ENCODE measurements at places on chromosomes 6 and 20. TPM values are rescaled to one million over a fixed set of nuclear protein-coding genes. Genes with fewer than 3 reads are reported as not detected.

GRCh38 chr20:14966808-14967207, 629.4 kb upstream of the FLRT3 start:
- no peak for DNase-seq

GRCh38 chr6:112773187-112773586, 426.1 kb downstream of the RFPL4B start:
- DNase-seq, result no peak

GRCh38 chr6:152946484-152946883, 36.4 kb downstream of the FBXO5 start:
- no peak for DNase-seq

HLA-DRA gene
- total RNA-seq, result 2.0 TPM

DNA sequence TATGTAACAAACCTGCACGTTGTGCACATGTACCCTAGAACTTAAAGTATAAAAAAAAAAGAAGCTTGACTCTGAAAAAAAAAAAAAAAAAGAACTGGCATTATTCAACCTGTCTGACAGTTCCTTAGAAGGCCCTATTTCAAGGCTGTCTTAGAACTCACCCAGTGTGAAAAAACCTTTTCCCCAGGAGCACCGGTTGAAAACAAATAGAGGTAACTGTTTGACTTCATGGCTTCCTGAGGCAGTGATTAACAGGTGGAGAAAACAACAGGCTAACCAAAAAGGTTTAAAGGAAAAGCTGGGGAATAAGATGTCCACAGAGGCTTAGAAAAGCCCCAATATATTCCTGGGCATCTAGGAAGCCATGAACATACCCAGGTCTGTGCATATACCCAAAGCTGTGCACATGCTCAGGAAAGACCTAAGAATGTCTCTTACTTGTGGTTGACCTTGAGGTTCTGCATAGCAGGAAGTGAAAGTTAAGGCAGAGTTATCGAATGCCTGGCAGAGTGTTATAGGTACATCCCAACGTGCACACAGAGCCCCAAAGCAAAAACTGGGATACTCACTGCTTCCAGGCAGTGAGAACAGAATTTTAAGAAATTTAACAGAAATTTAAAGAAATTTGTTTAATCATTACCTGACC, 7.0 kb downstream of the UQCC1 start:
- no peak for DNase-seq

GRCh38 chr6:27190126-27190525, 57.4 kb upstream of the PRSS16 start:
- no peak for DNase-seq

GRCh38 chr6:287489-287860, 4.8 kb upstream of the DUSP22 start:
- DNase-seq, result no peak

GRCh38 chr6:161449521-161449920, 175.7 kb upstream of the AGPAT4 start:
- no peak for DNase-seq

DNA sequence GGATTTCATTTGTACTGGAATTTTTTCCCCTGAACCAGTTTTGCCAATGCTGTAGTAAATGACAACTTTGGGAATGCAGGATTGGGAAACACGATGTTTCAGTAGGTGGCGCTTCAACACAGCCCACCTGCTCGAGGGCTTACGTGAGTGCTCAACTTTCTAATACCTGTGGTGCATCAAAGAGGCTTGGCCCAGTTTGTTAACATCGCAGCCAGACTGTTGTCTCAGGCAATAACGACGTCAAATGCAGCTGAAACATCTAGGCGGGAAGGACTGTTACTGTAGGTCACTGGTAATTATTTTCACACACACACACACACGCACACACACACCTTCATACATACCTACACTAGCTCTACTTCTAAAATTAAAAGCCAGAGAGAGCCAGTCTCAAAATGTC, 815.5 kb upstream of the SLC35B3 start:
- no peak for DNase-seq

- DNase-seq, result peak; percentile 58
These were observed 228.9 kb downstream of the ANKRD60 start for GRCh38 chr20:57999465-58000111.

GRCh38 chr6:113160306-113161017, 696.7 kb upstream of the MARCKS start:
- DNase-seq, result no peak

DNA sequence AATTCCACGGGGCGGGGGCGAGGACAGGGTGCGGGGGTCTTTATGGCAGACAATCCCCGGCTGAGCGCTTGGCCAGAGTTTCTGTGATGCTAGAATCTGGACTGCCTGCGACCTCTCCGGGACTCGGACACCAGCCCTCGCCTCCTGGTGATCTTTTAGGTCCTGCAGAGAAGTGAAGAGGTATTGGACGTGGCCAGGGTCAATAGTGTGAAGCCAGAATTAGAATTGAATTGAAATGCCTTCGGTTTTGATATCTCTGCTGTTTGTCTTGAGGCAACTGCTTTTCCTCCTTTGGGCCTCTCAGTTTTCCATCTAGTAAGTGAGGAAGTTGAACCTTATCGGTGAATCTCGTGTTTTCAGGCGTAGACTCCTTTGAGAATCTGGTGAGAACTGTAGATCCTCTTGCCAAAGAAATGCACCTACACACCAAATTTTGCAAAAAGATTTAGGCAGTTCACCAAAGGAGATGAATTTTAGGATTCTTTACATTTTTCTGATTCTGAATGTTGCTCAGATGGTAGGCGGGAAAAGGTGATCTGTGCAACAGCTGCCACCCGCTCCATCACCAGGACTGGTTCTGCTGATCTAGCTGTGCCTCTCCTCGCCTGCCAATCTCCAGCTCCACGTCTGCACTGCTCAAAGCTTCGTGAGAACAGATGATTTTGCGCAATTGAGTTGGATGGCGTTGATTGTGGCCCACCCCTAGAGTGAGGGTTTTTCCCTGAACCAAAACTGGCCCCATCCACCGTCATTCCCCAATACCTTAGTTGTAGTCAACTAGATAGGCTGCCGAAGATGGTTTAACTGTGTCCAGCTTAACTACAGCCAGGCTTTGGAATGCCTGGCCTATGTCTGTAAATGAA, 837 bp upstream of the OSER1 start:
- no peak for DNase-seq

- DNase-seq, result no peak
These were observed 31.1 kb downstream of the TM9SF4 start for GRCh38 chr20:32140603-32141002.

- no peak for DNase-seq
These were observed 6.5 kb downstream of the NKAIN2 start for GRCh38 chr6:123810214-123810613.

DNA sequence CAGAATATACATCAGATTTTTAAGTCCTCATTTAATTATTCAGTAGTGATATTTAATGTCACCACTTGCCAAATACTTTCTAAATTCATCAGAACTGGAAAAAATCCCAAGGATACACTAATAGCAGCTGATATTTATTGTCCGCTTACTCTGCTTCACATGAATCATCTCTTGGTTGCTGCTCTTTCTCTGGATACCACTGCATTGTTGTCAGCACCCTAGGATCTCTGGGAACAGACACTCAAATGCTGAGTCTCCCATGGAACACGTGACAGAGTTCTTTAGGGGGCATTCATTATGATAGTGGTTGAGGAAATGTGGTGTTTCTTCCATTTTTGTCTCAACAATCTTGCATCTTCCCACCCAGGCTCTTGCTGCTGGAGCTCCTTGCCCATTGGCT, 318.0 kb downstream of the RFPL4B start:
- DNase-seq, result no peak

CST3 gene
- total RNA-seq, result 63.6 TPM

- DNase-seq, result no peak
These were observed 82.7 kb downstream of the DLL1 start for GRCh38 chr6:170208182-170208601.

PKHD1 gene
- total RNA-seq, result not detected

DNA sequence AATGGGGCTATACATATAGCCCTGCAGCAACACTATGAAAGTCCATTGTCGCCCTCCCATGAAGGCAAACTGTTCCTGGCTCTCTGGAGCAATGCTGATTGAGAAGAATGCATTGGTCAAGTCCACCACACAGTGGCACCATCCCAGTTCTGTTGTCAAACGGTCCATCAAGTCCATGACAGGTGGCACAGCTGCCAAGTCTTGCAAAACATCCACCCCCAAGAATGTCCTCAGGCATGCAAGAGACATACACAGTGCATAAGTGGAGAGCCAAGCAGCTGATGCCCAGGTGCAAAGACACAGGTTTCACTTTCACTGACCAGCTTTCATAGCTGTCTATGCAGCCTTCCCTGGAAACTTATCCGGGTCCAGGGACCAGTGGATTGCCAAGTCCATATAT, 17.5 kb downstream of the ZNF391 start:
- no peak for DNase-seq

DNA sequence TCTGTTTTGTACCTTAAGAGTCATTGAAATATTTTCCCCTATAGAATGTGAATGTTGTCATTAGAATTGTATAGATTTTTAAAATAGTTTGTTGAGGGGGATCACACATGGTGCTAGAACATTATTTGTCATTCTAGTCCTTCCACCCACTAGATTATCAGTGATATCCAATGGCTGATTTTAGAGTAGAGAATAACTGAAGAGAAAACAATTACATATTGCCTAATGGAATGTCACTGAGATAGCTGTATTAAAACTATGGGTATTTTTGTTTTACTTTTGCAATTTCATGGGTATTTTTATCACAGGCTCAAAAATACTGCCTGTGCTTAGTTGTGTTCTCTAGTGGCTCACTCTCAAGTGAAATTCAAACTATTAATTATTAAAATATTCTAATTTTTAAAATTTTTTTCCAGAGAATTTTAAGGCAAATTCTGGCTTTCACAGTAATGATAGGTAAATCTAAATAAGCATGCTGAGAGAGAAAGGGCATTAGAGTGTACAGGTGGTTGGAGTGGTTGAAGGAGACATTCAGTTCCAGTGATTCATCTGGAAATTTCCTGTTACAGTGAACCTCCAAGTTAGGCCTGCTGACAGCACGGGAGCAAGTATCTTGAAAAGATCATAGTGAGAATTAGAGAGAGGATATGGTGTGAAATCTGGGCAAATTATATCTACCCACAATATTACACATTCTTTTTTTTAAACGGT, 399.6 kb downstream of the NKAIN2 start:
- DNase-seq, result no peak

HLA-DPA1 gene
- total RNA-seq, result 1.6 TPM

HCK gene
- total RNA-seq, result 2.9 TPM

GRCh38 chr6:156599366-156599765, 177.8 kb upstream of the ARID1B start:
- no peak for DNase-seq

ZKSCAN4 gene
- 9.4 TPM for total RNA-seq

DNA sequence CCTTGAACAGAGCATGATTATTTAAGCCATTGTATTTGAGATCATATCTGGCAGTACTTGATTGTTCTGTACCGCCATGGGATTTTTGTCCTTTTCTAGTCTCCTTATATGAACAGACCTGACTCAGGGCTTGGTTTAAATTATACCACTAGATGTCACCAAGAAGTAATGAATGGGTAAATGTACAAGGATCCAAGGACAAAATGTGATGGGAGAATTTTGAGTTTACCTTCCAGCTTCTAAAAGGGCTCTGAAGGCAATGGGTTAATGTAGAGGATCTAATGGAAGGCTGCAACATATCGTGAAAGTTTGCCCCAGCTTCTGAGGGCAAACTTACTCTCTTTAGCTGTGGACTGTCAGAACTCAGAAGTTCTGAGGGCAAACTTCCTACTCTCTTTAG, 12.0 kb downstream of the RNF8 start:
- peak; percentile 19 for DNase-seq

PTCHD4 gene
- total RNA-seq, result 28.1 TPM

DNA sequence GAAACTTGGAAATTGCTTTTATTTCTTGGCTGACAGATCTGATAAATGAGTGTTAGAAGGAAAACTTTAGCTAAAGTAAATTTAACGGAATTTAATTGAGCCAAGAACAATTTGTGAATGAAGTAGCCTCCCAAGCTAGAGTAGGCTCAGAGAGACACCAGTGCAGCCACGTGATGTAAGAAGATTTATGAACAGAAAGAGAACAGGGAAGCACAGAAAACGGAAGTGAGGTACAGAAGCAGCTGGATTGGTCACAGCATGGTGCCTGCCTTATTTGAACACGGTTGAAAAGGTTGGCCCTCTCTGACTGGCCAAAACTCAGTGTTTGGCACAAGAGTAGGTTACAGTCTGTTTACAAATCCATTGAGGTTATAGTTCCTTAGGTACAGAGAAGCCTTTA, 29.5 kb upstream of the IFNGR1 start:
- DNase-seq, result no peak

DNA sequence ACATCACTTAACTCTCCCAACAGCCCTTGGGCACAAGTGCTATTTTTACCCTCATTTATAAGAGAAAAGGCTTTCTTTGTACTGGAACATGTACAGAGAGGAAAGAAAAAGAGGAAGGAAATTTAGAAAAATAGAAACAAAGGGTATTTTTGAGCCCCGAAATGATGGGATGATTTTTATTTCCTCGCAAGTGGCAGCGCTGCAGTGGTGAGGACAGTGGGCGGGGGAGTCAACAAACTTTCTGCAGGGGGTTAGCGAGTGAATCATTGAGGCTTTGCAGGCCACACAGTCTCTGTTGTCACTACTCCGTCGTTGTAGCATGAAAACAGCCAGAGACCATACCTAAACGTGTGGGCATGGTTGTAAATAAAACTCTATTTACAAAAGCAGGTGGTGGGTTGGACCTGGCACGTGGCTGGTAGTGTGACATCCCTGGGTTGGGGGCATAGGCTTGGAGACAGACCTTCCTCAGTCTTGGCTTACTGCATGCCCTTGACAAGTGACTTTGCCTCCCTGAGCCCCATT, 25.5 kb upstream of the OCSTAMP start:
- DNase-seq, result no peak

GRCh38 chr6:140956571-140957369, 1176.0 kb upstream of the GJE1 start:
- no peak for DNase-seq

ZFP57 gene
- total RNA-seq, result not detected

- DNase-seq, result peak; percentile 64
These were observed 44.5 kb downstream of the RBM38 start for GRCh38 chr20:57435498-57436222.

DNA sequence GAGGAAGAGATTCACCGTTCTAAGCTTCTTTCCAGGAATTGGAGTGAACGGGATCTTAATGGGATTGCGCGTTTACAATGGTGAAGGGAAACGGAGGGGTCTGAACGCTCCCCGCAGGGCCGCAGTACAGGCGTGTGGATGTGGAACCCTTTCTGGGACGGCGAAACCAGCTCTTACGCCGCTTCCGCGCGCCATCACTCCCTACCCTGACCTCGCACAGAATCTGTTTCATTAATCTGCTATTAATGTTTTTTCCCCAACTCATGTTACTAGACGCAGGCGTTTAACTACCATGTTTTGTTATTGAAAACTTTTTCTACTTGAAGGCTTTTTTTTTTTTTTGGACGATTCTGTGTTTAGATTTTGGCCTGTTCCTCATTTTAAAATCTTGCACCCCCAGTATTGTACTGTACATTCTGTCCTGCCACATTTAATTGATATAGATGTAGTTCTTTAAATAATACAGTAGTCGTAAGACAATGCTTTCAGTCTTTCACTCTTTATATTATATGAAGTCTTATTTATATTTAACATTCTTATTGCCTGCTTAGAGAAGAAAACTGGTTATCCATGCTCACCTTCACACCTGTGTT, 696 bp upstream of the SUPT3H start:
- DNase-seq, result no peak

All from frontal cortex (tissue), 4 donors.